NCI-H1436 (cell line): ENCODE measurements at places on chromosomes 11 and 22.

GRCh38 chr11:88337987-88338668 lies 592 bp upstream of the CTSC start:
- no peak for DNase-seq

GRCh38 chr11:44852952-44853351 lies 97.7 kb downstream of the TP53I11 start:
- DNase-seq = no peak

GRCh38 chr11:77117492-77117891 lies 10.6 kb upstream of the MYO7A start:
- no peak for DNase-seq

GRCh38 chr11:125625225-125625629 lies 264 bp downstream of the CHEK1 start:
- no peak for DNase-seq

DNA sequence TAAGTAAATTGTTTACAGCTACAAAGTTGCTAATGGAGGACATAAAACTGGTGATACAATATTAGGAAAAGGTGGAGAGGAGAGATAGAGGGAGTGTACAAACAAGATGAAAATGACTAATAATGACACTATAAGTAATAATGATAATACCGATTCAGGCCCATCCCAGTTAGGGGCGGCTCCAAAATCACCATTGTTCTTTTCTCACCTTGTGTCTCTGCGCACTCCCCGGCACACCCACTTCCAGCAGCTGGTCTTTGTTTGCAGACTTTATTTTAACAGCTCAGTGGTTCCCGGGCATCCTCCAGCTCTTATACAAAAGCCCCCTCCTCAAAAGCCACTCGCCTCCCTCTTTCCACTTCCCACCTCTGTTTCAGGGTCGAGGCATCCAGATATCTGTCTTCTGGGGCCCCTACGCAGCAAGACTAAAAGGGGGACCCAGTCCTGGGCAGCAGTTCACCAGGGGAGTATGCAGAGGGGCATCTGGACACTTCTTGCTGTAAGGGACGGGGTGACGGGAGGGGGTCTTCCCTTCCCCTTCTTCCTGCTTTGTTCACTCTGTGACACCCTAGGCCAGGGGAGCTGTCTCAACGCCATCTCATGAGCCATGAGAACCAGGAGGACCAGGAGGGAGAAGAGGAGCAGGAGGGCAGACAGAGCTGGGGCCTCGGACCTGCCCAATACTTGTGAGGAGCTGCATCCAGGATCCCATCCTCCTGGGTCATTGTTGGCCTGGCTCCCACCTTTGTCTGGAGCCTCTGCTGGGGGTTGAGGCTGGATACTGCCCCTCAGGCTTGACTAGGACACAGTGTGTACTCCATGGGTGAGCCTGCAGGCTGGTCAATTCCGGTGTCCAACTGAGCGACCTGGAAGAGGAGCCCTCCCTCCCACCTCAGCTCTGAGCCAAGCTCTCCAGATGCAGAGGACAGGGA lies 2.7 kb downstream of the APOL2 start:
- DNase-seq = no peak
